ENCODE measurements at places on chromosomes 16 and 17. TPM values are rescaled to one million over a fixed set of nuclear protein-coding genes. Genes with fewer than 3 reads are reported as not detected.

- H3K36me3 ChIP-seq, result no peaks in the 10 kb centered on the region
- H3K27me3 ChIP-seq, result no peaks in the 10 kb centered on the region
- H3K4me3 ChIP-seq, result no peak overlapping the region
- H3K4me1 ChIP-seq, result peaks cover 18% of the 10 kb centered on the region
- no peak for DNase-seq
Measured at GRCh38 chr16:2226918-2227317, 3.5 kb downstream of the E4F1 start.

DNA sequence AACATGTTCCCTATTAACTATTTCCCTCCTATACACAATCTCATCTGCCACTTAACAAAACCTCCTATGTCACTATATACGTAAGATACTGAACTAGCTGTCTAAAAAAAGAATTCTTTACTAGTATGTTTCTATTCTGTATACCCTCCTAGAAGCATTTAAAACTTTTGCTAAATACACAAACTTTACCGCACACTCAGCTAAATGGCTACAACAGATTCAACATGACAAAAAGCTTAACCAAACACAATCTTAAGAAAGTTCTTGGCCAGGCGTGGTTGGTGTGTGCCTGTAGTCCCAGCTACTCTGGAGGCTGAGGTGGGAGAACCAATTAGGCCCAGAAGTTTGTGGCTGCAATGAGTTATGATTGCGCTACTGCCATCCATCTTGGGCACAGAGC is 20.0 kb downstream of the MED13 start:
- H3K27me3 ChIP-seq, result no peaks in the 10 kb centered on the region
- H3K36me3 ChIP-seq, result peaks cover 22% of the 10 kb centered on the region
- no peak overlapping the region for H3K4me3 ChIP-seq
- no peak overlapping the region for H3K27ac ChIP-seq
- no peak for DNase-seq
- no peaks in the 10 kb centered on the region for H3K4me1 ChIP-seq

DNA sequence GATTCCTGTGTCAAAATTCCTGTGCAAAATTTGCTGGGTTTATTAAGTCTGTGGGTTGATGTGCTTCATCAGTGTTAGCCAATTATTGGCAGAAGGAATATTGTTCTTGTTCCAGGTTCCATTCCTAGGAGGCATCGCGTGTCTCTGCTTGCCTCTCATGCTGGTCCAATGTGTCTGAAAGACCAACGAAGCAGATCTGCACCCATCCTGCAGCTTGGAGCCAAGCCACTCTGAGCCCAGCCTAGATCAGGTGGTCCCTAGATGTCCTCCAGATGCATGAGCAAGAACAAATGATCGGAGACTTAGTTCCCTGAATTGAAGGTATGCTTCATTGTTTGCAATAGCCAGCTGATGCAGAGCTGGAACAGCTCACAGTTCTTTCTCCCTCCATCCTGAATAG is 10.5 kb upstream of the PIK3R6 start:
- DNase-seq, result no peak
- H3K27me3 ChIP-seq, result no peaks in the 10 kb centered on the region
- no peaks in the 10 kb centered on the region for H3K36me3 ChIP-seq
- H3K4me3 ChIP-seq, result no peak overlapping the region

- H3K27ac ChIP-seq, result no peak overlapping the region
- H3K4me3 ChIP-seq, result no peak overlapping the region
- no peaks in the 10 kb centered on the region for H3K27me3 ChIP-seq
Measured at GRCh38 chr16:595942-596735, 6.3 kb downstream of the RAB40C start.

MYOCD gene
- total RNA-seq, result 0.97 TPM

GRCh38 chr17:56602292-56603130 is 9.0 kb downstream of the NOG start:
- H3K4me3 ChIP-seq, result no peak overlapping the region
- no peaks in the 10 kb centered on the region for H3K36me3 ChIP-seq
- H3K4me1 ChIP-seq, result peaks cover 5% of the 10 kb centered on the region
- peaks cover 37% of the 10 kb centered on the region for H3K27me3 ChIP-seq

SLC38A8 gene
- 1.1 TPM for total RNA-seq

GRCh38 chr16:87334651-87335624 is 17.7 kb upstream of the C16orf95 start:
- H3K27me3 ChIP-seq, result no peaks in the 10 kb centered on the region
- H3K4me1 ChIP-seq, result peaks cover 4% of the 10 kb centered on the region
- no peak for DNase-seq

- H3K36me3 ChIP-seq, result no peaks in the 10 kb centered on the region
- no peak for DNase-seq
- no peak overlapping the region for H3K27ac ChIP-seq
- H3K4me1 ChIP-seq, result peaks cover 18% of the 10 kb centered on the region
Measured at GRCh38 chr16:48501516-48502377, 108.2 kb downstream of the N4BP1 start.

- H3K27me3 ChIP-seq, result no peaks in the 10 kb centered on the region
- no peak overlapping the region for H3K4me3 ChIP-seq
- peaks cover 51% of the 10 kb centered on the region for H3K4me1 ChIP-seq
Measured at GRCh38 chr17:7441266-7441665, 2.0 kb downstream of the FGF11 start.

- H3K27me3 ChIP-seq, result no peaks in the 10 kb centered on the region
- H3K36me3 ChIP-seq, result no peaks in the 10 kb centered on the region
- H3K4me1 ChIP-seq, result no peaks in the 10 kb centered on the region
Measured at GRCh38 chr17:32609085-32609484, 122.3 kb downstream of the CDK5R1 start.
